ENCODE measurements at places on chromosomes 3 and 15.

GRCh38 chr3:78201091-78201490 is 1161.2 kb downstream of the ROBO2 start:
- DNase-seq: no peak

DNA sequence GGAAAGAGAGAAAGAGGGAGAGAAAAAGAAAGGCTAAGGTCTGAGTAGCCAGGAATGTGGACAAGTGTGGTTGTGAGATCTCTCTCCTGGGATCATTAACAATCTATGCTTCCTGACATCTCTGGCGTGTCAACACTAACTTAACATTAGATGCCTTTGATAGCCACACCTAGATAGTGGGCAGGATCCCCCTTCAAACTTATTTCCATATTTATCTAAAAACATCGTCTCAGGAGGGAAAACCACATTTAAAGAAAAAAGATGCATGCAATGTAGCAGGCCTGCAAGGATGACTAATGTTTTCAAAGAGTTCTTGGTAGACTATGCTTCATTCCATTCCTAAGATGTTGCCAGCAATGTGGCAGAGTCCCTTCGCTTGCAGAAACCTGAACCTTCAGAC is 80.9 kb downstream of the MLH1 start:
- no peak for DNase-seq

GRCh38 chr15:71153823-71154524 is 38.7 kb downstream of the THSD4 start:
- no peak for DNase-seq

DNA sequence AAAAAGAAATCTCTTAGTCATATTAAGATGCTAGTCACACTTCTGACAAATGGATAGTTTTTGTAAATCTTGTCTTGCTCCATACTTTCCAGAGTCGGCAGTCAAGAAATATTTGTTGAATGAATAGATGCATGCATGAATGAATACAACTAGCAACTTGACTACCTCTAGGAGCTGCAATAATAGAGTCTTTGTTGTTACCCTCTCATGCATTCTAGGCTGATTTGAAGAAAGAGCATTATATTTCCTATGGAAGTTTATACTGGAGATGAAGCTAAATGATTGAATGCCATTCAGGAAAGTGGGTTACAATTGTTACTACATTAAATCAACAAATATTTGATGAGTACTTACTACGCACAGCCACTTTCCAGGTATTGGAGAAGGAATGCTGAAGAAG is 18.1 kb upstream of the TRAT1 start:
- no peak for DNase-seq

GRCh38 chr15:95018888-95019545 is 787.7 kb downstream of the MCTP2 start:
- no peak for DNase-seq

DNA sequence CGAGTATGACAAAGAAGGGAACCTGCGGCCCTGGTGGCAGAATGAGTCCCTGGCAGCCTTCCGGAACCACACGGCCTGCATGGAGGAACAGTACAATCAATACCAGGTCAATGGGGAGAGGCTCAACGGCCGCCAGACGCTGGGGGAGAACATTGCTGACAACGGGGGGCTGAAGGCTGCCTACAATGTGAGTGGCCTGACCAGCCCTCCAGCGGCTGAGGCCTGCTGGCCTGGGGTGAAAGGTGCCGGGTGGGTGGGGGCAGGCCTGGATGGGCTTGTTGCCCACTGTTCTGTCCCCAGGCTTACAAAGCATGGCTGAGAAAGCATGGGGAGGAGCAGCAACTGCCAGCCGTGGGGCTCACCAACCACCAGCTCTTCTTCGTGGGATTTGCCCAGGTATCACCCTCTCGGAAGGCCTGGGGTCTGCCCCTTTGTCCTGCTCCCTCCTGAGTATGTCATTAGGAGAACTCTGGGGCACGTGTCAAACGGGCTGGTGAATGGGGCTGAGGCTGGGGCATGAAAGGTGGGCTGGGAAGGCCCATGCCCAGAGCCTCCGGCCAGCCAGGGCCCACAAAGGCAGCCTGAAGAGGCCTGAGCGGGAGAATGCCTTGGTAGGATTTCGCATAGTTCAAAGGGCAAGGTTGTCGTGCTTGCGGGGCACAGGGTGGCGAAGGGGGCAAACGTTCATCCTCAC is 7.8 kb upstream of the PSMD2 start:
- DNase-seq: no peak

DNA sequence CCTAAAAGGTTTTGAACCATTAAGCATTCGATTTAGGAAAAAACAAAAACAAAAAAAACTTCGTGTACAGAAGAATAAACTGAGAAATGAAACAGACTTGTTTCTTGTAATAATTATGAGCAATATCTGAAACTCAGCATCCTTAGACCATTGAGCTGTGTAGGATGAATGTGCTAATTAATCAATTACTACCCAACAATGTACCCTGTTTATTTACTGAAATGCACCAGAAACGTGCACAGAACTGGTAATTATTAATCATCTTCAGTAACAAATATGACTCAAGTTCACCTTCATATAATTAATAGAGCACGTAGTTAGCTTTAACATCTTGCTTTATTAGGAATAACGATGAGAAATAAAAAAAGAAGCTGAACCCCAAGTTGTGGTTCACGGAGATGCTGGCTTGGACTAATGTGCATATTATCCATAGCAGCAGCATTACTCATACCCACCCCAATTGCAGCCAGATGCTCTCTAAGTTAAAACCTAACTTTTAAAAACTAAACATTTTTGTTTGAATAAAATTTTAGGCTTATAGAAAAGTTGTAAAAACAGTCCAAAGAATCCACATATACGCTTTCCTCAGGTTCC is 10.2 kb upstream of the C15orf61 start:
- DNase-seq: no peak

DNA sequence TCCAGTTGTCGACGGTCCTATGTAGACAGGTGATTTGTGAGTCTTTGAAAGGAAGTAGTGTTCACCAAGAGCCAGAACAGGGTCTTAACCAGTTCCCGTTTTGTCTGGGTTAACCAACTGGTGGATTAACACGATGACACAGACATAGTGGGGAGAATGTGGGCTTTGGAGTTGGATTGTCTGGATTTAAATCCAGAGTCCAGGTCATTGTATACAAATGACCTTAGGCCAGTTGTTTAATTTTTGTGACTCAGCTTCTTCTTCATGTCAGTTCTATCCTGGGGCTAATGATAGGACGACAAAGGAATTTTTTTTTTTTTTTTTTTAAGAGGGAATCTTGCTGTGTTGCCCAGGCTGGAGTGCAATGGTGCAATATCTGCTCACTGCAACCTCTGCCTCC is 126.7 kb downstream of the LPP start:
- DNase-seq: no peak

- no peak for DNase-seq
These were observed 1.0 kb upstream of the RYR3 start for GRCh38 chr15:33309602-33310276.

GRCh38 chr3:112032098-112032731 is 2.3 kb upstream of the TMPRSS7 start:
- no peak for DNase-seq

DNA sequence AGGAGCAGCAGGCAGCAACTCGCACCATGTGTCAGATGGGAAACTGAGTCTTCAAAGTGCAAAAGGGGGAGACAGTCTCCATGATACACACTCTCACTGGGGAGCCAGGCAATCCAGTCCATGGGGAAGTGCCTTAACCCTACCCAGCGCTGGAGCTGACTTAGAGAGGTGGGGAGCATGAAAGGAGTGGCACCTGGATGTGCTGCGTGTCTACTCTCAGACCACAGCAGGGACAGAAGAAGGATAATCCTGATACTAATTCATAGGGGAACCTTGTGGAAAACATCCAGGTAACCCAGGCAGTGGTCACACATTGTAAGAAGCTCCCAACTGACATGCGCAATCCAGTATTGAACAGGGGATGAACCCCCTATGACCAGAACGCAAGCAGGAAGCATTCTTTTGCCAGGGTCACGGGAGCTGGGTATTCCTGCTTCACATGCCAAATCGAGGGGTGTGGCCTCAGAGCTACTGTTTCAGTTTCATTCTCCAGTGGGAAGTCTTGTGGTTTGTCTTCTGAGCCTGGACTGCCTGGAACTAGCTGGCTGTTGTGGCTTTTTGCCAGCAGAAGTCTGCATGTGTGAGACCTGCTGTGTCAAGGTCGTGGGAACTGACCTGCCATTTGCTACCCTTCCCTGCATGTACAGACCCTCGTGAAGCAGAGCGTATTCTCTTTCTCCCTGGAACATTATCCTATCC is 367.6 kb upstream of the NDN start:
- DNase-seq: no peak

DNA sequence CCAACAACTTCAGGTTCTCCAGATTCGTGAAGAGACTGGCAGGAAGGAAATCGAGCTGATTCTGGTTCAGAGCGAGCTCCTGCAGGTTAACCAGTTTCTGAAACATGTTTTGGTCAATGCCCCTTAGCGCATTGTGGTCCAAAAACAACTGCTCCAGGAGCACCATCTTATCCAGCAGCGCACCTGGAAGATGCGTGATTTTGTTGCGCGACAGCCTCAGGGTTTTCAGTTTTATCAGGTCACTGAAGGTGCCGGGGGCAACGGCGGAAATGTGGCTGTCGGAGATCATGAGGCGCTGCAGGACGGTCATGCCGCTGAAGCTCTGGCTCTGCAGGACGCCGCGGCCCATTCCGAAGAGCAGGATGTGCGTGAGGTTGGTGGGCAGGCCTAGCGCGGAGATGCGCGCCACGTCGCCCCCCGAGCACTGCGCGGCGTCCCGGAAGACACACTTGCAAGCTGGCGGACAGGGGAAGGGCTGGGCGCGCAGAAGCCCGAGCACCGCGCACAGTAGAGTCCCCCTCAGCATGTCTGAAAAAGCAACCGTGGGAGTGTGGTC is 1.2 kb downstream of the GP5 start:
- no peak for DNase-seq

DNA sequence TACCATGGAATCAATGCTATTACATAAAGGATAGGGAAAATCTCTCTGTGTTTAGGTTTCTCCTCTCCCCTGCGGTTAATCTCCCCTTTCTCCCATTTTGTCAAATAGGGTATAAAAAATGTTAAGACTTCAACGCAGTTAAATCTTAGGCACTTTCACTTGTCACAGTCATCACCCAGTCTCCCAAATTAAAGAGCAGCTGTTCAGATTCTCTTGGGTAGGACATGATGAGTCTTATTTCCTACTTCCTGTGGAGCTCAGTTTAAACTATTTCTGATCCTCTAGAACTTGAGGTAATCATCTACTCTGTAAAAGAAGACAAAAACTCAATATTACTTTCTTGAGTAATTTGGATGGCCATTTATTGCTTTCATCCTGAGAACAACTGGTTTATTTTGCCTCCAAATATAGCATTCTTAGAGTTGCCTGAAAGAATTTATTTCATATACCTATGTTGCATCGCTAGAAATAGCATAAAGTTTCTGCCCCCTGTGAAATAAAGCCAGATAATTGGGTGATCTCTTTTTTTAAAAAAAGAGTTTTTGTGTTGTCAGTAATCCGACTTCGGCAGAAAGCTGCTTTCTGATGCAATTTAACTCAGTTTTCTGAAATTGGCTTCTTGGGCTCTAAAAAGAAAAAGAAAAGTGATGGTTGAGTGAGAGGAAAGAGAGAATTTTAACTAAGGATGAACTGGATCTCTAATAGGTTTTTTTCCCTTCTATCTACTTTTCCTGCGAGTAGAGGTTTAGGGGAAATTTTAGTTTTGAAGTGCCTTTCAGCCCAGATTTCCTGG is 20.7 kb downstream of the RAP2B start:
- no peak for DNase-seq

DNA sequence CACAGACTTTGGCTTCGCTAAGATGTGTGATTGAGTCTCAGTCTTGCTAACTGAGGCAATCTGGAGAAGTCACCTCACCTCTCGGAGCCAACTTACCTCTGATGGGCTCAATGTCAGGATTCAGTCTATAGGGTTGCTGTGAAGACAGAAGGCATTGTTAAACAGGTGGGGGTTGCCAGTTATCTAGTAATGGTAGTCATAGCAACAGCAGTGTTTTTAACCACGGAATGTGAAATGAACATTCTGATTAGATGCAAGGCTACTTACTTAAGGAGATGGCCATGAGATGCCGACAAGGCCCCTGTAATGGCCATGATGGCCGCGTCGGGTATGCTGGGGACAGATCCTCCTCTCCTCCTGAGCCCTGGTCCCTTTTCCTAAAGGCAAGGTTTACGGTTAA is 243.1 kb downstream of the GABRG3 start:
- DNase-seq: no peak

GRCh38 chr15:83475551-83475950 is 28.4 kb downstream of the SH3GL3 start:
- no peak for DNase-seq

- DNase-seq: no peak
These were observed 3.3 kb upstream of the ITPKA start for GRCh38 chr15:41490355-41490754.

DNA sequence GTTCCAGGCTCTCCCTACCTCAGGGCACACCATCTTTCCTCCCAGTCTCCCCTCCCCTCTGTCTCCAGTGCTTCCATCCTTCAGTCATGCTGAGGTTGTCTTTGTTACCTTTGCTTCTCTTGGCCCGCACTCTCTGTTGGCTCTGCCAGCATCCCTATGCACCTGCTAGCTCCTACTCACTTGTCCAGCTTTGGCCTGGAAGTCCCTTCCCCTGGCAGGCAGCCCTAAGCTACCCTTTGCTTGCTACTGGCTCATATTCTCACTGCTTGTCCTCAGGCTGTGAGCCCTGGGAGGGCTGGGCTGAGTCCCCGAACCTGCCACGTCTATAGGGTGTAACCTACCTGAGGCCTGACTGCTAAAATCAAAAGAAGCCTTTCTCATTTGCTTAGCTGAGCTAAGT is 122.7 kb downstream of the PGPEP1L start:
- DNase-seq: no peak

DNA sequence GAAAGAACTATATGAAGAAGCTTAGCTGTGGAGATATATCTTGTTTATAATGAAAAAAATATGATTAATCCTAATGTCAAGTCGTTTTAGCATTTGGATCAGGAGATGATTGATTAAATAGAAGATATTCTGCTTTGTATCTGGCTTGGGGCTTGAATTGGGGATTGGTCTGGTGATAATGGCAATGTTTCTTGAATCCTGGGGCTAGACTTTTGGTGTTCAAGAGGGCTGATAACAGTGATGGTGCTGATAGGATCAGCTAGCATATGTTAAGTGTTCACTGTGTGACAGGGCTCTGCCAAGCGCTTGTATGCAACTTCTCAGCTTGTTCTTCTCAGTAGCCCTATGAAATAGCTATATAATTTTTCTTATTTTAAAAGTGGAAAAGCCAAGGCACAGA is 20.2 kb downstream of the CNOT10 start:
- DNase-seq: no peak

GRCh38 chr3:127164615-127165014 is 28.3 kb upstream of the PRR23E start:
- DNase-seq: no peak

DNA sequence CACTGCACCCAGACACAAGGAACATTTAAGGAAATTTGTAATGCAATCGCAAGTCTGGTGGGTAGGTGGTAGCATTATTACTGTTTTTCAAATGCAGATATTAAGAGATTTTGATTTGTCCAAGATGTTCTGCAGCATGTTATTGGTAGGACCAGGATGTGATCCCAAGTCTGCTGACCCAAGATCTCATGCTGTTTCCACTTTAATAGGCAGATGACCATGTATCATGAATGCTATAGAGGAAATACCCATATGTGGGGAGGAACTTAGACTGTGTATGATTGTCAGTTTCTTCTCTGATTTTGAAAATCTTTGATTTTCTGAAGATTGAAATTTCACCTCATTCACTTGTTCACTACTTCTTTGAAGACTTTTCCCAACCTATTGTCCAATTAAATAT is 28.7 kb downstream of the ATP6V1A start:
- DNase-seq: no peak

Measured in activated CD8-positive, alpha-beta memory T cell treated with anti-CD3 and anti-CD28 coated beads for 1 hour (primary cell).